ENCODE measurements at places on chromosomes 16 and 17. TPM values are rescaled to one million over a fixed set of nuclear protein-coding genes. Genes with fewer than 3 reads are reported as not detected.

Gene LPO
- not detected for total RNA-seq

Gene ERAL1
- total RNA-seq: 41.3 TPM

Gene SECTM1
- 17.8 TPM for total RNA-seq

Gene STXBP4
- total RNA-seq: 10.7 TPM

Gene ALOX15
- total RNA-seq: 5.8 TPM

Gene MATCAP1
- total RNA-seq: 25.9 TPM

Gene SRCIN1
- total RNA-seq: 11.1 TPM

Gene CD79B
- not detected for total RNA-seq

Gene NPIPA2
- not detected for total RNA-seq

Gene CACNG3
- total RNA-seq: not detected

Gene SCGB1C2
- total RNA-seq: not detected

Gene TMEM92
- total RNA-seq: 8.4 TPM

Gene BICDL2
- total RNA-seq: 18.5 TPM

Gene PLCG2
- total RNA-seq: 37.5 TPM

Gene DNAI2
- total RNA-seq: 0.29 TPM

Gene C16orf92
- not detected for total RNA-seq

Gene DUSP14
- 18.1 TPM for total RNA-seq

Gene PDE6G
- 1.0 TPM for total RNA-seq

All from upper lobe of left lung (tissue), 6 donors.